Fibroblast of skin of right quadriceps (primary cell): ENCODE measurements at places on chromosomes 3 and 15.
A peak's percentile ranks its signal among the peaks of the same experiment; 100 is the strongest.

- no peak for DNase-seq
Observed at GRCh38 chr3:9172851-9173321, 76.6 kb downstream of the SRGAP3 start.

GRCh38 chr3:183830187-183830586 lies 4.8 kb upstream of the MAP6D1 start:
- no peak for DNase-seq

GRCh38 chr3:126100634-126101301 lies 16.8 kb upstream of the SLC41A3 start:
- DNase-seq: peak; percentile 43

DNA sequence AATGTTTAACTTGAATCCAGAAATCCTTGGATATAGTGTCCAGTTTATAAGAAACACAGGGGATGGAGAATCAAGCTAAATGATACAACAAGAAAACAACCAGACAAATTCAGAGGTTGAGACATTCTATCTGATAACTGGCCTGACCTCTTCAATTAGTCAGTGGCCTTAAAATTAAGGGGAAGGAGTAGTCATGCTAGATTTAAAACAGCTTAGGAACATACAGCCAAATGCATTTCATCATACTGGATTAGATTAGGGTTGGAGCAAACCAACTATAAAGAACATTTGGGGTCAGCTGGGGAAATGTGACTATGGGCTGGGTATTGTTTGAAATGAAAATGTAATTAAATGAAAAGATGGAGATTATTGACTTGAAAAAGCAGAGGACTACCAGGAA lies 53.3 kb downstream of the PPARG start:
- no peak for DNase-seq

- DNase-seq: no peak
Observed at GRCh38 chr3:194109192-194109863, 26.6 kb upstream of the HES1 start.

DNA sequence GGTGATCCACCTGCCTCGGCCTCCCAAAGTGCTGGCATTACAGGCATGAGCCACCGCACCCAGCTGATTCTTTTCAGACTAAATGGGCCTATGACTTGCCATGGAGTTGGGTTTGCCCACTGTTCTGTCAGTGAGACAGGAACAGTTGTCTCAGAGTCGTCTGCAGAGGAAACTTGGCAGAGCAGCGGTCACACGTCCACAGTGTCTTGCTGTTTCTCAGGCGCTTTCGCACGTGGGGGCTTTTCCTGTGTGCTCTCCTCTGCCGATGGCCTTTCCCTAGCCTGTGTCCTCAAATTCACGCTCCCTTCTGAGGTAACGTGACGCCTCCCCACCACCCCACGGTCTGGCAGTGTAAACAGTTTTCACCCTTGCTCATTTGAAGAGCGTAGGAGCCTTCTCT lies 11.3 kb downstream of the TMEM44 start:
- DNase-seq: no peak

- no peak for DNase-seq
Observed at GRCh38 chr3:73379465-73379864, 245.3 kb downstream of the PDZRN3 start.

- DNase-seq: no peak
Observed at GRCh38 chr3:149013726-149014125, 22.4 kb downstream of the GYG1 start.

DNA sequence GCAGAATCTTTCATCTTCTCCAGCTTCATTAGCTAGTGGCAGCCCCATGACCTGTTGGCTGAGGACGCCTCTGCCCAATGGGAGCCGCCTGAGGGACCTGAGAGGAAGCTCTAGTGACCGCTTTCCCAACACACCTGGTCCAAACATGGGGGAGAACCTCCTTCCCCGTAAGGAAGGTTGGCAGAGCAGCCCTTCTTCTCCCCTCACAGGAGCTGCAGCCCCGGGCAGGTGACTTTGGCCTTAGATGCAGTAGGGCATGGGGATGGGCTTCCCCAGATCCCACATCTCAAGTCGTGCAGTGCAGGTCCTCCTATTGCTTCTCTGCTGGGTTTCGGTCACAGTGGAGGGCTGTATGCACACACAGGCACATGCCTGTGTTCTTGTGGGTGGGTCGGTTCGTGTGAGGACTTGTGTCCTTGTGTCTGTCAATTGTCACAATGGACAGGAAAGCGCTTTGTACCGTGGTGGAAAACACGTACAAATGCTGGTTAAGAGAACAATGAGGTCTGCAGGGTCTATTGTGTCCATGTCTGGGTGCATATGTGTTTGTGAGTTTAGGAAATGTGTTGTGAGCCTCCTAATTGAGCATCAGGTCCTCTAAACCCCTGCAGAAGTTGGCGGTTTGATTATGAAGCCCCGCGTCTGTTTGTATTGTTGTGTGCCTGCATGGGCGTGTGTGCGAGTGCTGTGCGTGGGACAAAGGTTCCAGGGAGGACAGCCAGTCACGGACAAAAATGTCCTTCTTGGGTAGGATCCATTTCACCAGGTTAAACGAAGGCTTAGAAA lies 1.4 kb downstream of the ISLR2 start:
- DNase-seq: no peak

GRCh38 chr3:31922962-31923361 lies 58.1 kb downstream of the OSBPL10 start:
- no peak for DNase-seq

DNA sequence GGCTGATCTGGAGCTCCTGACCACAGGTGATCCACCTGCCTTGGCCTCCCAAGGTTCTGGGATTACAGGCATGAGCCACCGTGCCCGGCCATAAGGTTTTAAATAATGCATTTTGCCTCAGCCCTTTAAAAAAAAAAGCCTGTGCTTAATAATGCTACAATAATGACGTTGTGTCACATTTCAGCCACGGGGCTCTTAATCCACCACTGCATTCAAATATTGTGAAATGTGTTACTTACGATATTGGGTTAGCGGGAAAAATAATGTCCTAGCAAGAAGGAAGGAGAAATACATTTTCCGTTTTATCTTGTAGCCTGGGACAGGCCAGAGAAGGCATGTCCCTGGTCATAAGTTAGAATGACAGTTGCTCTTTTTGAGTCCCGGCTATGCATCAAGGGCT lies 17.6 kb downstream of the PAQR5 start:
- no peak for DNase-seq

- DNase-seq: no peak
Observed at GRCh38 chr15:65087411-65087810, 10.9 kb downstream of the KBTBD13 start.

DNA sequence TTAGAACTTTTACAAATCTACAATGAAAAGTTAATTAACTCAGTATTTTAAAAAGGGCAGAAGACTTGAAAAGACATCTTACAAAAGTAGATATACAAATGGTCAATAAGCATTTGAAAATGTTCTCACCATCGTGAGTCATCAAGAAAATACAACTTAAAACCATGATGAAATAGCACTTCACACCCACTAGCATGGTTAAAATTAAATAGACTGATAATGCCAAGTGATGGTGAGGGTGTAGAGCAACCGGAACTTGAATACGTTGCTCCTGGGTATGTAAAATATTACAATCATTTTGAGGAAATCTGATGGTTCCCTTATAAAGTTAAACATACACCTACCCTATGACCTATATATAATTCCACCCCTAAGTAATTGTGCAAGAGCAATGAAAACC lies 319.8 kb upstream of the UMPS start:
- no peak for DNase-seq

- DNase-seq: peak; percentile 58
Observed at GRCh38 chr3:66938338-66938963, 59.7 kb upstream of the KBTBD8 start.

DNA sequence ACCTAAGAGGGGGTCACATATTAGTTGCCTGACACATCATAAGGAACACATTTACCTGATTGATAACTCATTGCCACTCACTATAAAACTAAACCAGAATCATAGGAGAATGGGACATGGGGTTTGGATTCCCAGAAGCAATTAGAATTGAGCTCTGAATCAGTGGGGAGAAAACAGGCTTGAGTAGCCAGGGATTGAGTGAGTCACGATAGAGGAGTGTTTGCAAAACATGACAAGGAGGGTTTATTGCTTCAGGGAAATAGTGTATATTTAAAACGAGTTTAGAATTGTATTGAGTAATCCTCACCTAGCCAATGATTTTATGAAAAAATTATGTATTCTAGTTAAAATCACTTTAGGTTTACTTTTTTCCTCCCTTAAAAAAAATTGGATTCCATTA lies 101.1 kb upstream of the THRB start:
- DNase-seq: peak; percentile 66

DNA sequence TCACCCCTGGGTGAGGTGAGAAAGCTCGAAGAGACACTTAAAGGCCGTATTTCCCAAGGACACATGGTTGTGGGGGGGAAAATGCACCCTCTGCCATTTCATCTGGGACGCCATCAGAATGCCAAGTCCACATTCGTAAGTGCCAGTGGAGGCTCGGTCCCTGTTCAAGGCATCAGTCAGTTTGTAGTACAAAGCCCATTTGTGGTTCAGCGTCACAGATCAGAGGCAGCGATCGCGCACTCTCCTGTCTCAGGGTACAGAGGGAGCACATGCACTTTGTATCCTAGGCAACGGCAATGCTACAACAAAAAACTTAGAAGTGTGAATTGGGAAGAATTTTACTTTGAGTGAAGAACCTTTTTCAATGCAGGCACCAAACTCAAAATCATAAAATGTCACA lies 27.2 kb downstream of the SEMA6D start:
- no peak for DNase-seq
